Stimulated activated CD4-positive, alpha-beta T cell treated with anti-CD3 and anti-CD28 coated beads, Interleukin-4, amount 100 ng/mL, for 4 hours (primary cell): ENCODE measurements at places on chromosomes 5 and 9.

- DNase-seq = no peak
Observed at GRCh38 chr5:134561871-134562296, 36.4 kb downstream of the JADE2 start.

GRCh38 chr5:891837-892393 lies 686 bp downstream of the BRD9 start:
- peak; percentile 16 for DNase-seq

- no peak for DNase-seq
Observed at GRCh38 chr9:111897601-111898137, 1.1 kb downstream of the UGCG start.

DNA sequence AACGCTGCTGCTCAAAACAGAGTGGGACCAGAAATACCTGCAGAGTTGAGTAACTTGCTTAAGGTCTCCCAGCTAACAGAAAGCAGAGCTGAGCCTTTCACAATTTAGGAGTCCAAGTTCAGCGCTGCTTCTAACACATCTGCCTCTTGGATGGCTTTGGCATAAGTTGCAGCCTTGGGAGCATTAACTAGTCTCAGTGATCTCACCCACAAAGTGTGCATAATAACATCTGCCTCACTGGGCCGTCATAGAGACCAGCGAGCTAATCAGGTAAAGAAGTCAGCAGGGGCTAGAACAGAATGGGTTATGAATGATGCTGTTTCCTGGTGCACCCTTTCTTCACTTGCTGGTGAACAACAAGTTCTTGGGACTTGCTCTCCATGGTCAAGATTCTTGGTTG lies 36.5 kb downstream of the WWC1 start:
- no peak for DNase-seq

DNA sequence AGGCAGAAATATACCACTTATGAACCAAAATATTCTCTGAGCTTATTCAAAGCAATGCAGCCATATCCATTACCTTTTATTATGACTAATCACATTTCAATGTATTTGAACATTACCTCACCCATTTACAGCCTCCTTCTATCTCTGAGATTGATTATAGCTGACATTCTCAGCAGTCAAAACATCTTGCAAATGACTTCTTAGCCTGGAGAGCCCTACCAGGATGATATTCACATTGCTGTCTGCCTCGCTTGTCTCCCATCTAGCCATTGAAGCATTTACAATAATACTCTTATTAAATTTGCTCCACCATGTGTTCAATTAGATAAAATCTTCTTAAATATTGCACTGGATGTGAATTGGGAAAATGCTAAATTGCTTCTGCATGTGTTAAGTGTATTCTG lies 1879.9 kb upstream of the ACO1 start:
- DNase-seq = no peak

DNA sequence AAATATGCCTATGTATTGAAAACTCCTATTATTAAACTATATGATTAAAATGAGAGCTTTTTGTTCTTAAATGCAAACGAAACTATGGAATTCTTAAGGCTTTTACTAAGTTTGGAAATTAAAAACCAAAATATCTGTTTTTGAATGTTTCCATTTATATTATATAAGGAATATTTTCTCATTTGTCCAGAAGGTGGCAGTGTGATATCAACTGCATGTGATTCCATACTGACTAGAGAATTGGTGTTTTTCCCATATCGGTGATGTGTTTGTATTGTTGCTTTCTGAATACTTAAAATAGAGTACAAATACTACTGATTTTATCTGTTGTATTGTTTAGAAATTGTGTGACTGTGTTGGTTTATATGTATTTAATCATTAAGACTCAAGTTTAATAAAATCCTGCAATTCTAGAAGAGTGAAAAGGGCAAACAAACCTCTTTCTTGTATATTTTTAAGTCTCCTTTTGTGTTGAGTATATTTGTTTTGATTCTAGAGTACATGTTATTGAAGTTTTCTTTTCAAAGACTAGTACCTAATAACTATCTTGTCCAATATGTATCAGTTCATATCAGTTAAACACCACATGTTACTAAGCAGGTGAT lies 320.8 kb downstream of the CCDC171 start:
- no peak for DNase-seq

DNA sequence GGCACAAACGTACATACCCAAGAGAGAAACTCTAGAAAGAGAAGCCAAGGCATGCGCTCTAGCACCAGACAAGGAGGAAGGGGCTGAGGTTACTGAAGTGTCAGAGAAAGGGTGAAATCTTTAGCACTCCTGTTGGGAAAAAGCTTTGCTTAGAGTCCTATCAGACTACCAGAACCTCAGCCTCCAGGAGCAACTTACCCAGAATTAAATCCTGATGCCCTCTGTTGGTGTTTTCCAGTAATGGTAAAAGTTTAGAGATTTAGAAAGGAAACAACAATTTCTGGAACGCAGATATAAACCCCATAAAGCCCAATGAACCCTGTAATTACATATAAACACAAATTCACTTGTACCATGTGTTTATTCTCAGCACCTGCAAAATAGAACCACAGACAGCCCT lies 33.2 kb upstream of the ASTN2 start:
- no peak for DNase-seq

GRCh38 chr9:131999692-132000551 lies 79.7 kb downstream of the MED27 start:
- no peak for DNase-seq

- no peak for DNase-seq
Observed at GRCh38 chr5:158303275-158303674, 444.3 kb upstream of the CLINT1 start.

DNA sequence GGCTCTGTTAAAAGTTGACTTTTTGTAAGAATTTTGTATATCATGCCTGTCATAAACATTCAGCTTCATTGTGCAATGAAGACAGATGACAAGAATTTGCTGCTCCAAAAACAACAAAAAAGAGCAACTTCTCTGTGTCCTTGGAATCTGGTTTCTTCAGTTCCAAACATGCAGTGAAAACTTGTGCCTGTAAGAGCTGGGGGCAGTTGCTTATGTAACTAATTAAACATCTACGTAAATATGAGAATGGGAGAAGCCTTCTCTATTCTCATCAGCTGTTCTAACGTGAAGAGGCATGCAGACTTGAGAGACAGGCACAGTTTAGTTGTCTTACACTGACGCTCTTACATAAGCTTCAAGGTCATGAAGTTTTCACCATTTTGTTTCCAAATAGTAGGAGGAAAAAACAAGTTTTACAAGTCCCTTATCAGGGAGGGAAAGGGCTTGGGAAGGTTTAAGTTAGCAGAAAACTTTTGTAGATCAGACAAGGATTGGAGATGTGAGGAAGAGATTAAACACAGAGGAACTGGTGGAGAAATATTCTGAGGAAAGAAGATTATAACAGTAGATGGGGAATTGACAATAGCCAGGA lies 170.4 kb downstream of the RFK start:
- DNase-seq = no peak

- DNase-seq = no peak
Observed at GRCh38 chr5:112682621-112683061, 55.0 kb upstream of the APC start.

GRCh38 chr9:127931092-127931881 lies 710 bp upstream of the PIP5KL1 start:
- no peak for DNase-seq

- no peak for DNase-seq
Observed at GRCh38 chr5:23459214-23459613, 48.2 kb upstream of the PRDM9 start.

DNA sequence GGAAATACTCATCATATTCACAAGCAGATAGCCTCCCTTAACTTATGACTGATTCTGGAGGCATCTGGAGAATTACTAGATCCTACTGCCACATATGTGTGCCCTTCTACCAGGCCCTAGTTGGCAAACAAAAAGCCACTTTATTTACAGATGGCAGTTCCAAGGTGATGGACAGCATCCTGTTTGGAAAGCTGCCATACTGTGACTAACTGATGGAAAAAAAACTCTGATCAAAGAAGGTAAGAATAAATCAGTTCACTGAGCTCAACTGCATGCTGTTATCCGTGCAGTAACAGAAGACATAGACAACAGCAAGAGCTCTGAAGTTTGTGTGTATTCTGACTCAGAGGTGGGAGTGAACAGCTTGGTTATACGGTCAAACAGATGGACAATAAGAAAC lies 279.8 kb upstream of the POU5F2 start:
- DNase-seq = no peak

- DNase-seq = no peak
Observed at GRCh38 chr5:174409070-174409469, 315.3 kb upstream of the MSX2 start.

GRCh38 chr5:167598166-167598565 lies 693.3 kb upstream of the WWC1 start:
- no peak for DNase-seq

DNA sequence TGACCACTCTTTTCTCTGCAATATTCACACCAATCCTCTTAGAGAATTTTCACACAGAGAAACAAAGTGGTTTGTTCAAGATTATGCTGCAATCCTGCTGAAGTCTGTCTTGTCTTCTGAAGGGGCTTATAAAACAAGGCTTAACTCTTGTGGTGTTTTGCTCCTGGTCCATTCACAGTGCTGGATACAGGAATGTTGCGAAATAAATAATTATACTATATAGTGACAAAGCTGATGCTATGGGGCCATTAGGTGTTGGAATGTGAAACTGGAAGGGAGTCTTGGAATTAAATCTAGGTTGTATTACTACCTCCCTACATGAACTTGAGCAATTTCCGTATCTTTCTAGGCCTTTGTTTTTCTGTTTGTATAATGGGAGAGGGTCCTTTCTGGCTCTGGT lies 170.2 kb downstream of the TRIM32 start:
- DNase-seq = no peak

- DNase-seq = no peak
Observed at GRCh38 chr9:12908895-12909294, 134.1 kb downstream of the LURAP1L start.

- DNase-seq = no peak
Observed at GRCh38 chr9:99720455-99721050, 101.1 kb upstream of the NR4A3 start.

GRCh38 chr5:12399868-12400267 lies 495.6 kb upstream of the CTNND2 start:
- DNase-seq = no peak

- DNase-seq = peak; percentile 20
Observed at GRCh38 chr9:134325096-134325812, 1.0 kb upstream of the RXRA start.

GRCh38 chr9:17611917-17612316 lies 33.1 kb downstream of the SH3GL2 start:
- no peak for DNase-seq

DNA sequence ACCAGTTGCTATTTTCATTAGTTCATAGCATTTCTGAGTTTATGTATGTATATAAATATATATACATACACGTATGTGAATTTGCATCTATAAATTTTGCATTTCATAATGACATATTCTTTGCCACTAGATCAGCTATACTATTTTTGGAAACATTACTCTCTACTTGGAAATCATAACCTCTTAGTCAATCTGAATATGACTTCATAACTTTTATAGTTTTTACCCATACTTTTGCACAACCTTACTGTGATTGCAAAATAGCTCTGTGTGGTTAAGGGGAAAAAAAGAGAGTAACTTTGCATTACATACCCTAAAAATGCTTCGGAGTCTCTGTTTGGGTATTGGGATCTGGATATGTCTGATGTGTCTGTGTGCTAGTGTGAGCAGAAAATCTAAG lies 44.9 kb upstream of the ADAMTSL1 start:
- no peak for DNase-seq

- DNase-seq = no peak
Observed at GRCh38 chr9:76571288-76571687, 112.3 kb downstream of the GCNT1 start.

GRCh38 chr9:84151640-84152039 lies 171.0 kb downstream of the RMI1 start:
- no peak for DNase-seq

DNA sequence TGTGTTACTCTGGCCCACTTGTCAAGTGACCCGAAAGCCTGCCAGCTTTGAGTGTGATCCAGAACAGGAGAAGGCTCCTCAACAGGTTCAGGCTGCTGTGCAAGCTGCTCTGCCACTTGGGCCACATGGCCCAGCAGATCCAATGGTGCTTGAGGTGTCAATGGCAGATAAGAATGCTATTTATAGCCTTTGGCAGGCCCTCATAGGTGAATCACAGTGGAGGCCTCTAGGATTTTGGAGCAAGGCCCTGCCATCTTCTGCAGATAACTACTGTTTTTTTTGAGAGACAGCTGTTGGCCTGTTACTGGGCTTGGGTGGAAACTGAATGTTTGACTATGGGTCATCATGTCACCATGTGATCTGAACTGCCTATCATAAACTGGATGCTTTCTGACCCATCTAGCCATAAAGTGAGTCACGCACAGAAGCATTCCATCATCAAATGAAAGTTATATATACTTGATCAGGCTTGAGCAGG lies 180.8 kb downstream of the CARTPT start:
- no peak for DNase-seq

DNA sequence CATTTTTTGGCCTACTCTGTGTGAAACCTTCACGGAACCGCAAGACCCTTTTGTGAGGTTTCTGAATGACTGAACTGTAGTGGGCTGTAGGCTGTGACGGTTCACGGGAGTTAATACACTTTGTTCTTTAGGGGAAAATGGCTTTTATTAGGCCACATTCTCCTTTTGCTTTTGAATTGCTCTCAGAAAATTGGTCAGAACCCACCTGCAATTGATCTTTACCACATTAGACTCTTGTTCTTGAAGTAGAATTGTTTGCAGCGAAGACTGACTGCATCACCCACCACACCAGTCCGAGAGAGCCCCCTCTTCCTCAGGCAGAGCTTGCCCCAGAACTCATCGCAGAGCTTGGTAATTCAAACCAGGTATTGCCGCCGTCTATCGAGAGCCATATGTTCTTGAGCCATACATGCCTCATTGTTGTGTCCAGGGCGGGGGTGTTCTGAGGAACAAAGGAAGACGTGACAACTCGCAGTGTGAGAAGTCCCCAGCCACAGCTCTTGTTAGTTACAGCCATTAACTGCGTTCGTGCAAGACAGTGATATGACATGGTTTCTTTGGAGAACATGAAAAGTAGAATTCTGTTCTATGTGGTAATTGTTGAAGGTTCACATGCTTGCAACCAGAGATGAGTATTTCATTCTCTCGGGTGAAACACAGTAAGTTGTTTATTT lies 166.4 kb upstream of the OTULINL start:
- DNase-seq = no peak

- DNase-seq = no peak
Observed at GRCh38 chr5:177312649-177313181, 1.0 kb upstream of the MXD3 start.
